GM13977 (cell line): ENCODE measurements at places on chromosomes 3 and 15.

- no peak for DNase-seq
Observed at GRCh38 chr15:91716536-91716935, 137.0 kb upstream of the SLCO3A1 start.

DNA sequence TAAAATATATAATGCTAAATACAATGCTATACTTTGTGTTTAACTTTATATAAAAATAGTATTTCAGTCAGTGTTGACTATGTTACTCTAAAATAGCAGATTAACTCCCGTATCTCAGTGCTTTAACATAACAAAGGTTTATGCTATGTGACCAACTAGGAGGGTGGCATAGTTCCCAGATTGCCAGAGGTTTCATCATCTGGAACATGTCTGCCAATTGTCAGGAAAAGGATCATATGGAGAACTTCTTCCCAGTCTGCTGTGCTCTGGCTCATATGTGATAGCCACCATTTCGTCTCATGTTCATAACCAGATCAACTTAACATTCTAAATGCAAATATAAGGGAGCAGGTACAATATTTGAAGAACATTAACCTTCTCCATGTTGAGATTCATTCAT is 720.2 kb downstream of the MCTP2 start:
- no peak for DNase-seq

DNA sequence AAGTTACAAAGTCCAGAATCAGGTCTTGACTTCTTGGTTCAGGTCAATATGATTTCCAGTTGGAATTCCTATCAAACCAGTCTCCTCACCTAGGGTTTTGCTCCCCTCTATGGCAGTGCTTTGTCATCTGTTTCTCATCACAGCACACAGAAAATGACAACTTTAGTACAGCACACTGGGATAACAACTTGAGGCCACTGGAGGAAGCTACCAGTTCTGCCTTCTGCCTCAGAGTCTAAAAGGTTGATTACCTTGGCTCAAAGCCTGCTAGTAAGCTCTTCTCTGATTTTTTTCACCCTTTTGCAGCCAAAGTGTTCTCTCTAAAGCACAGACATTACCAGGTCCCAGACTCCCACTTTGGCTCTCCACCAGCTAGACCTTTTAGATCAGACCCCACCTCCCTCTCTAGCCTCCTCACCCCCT is 24.8 kb upstream of the TRIM59 start:
- DNase-seq: no peak

DNA sequence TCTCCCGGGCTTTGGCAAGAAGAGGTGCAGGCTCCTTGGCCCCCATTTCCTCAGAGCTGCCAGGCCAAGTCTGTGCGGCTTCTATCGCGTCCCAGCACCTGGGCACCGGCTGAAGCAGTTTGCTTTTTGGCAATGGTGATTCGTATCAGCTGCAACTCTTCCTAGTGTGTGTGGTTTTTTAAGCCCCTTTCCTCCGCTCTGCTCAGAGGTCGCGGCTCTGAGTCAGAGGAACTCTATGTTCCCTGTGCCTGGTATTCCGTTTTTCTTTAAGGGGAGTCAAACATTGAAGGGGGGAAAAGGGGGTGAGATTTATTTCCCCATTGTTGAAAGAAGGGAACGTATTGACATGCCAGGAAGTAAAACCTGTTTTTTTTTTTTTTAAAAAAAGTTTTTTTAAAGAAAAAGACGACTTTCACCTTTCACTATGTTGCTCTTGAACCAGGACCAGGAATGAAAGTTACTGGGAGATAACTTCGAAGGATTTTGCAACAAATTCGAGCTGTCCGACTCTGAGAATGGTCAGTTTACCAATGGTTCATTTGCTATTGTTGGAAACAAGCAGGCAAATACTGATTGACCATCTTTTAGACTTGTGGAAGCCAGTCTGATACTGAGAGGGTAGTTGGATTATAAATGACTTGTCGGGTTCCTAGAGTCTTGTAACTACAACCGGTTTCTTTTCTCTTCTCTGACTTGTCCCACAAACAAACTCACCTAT is 1.1 kb downstream of the ARMC8 start:
- no peak for DNase-seq

DNA sequence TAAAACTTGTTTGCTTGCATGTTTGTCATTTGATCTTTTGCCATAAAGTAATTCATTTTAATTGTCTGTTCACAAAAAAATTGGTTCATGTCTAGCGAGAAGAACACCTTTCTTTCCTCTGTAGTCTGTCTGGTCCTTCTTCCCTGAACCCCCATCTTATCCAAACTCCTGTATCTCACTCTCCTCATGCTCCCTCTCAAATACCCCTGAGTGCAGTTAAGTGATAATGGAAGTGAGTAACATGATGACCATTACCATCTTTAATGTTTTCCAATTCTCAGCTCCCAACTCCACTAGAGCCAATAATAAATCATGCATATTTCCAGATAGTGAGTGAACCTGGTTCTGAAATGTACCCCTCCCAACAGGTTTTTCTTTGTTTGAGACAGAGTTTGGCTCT is 14.2 kb upstream of the KCNMB3 start:
- no peak for DNase-seq
